Lung (tissue), 17 donors: ENCODE measurements at places on chromosomes 7 and 10. TPM values are rescaled to one million over a fixed set of nuclear protein-coding genes. Genes with fewer than 3 reads are reported as not detected.

The SEC23IP gene
- 17.0 TPM for polyA plus RNA-seq

The LGI1 gene
- polyA plus RNA-seq = not detected

DNA sequence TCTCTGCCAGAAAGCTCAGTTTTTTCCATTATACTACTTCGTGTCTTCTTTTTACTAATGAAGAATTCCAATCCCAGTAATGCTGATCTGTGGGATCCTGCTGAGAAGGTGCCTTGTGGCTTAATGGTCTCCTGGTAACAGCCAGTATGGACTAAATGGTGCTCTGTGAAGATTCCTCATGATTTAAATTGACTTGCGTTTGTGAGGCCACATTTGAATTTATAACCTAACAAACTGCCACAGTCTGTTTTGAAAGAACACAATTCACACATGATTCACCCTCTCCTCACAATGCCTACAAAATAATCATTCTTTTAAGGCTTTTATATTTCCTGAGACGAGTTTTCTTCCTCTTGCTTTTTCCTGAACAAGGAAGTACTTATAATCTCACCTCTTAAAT is 140.0 kb downstream of the MBL2 start:
- no peak overlapping the region for H3K27ac ChIP-seq
- H3K4me3 ChIP-seq = no peak overlapping the region
- no peaks in the 10 kb centered on the region for H3K27me3 ChIP-seq

- H3K27me3 ChIP-seq = peaks cover 2% of the 10 kb centered on the region
- no peak overlapping the region for H3K27ac ChIP-seq
- no peak for DNase-seq
- no peaks in the 10 kb centered on the region for H3K36me3 ChIP-seq
These were observed 303.8 kb downstream of the KCNMA1 start for GRCh38 chr10:77333610-77334340.

DNA sequence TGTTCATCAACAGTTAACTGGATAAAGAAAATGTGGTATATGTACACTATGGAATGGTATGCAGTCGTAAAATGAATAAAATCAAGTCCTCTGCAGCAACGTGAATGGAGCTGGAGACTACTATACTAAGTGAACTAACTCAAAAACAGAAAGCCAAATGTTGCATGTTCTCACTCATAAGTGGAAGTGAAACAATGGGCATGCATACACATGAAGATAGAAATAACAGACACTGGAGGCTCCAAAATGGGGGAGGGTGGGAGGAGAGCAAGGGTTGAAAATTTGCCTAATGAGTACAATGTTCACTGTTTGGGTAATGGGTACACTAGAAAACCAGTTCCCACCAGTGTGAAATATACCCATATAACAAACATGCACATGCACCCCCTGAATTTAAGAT is 179.5 kb downstream of the ZWINT start:
- H3K27ac ChIP-seq = no peak overlapping the region
- no peaks in the 10 kb centered on the region for H3K36me3 ChIP-seq
- no peak for DNase-seq
- no peaks in the 10 kb centered on the region for H3K4me1 ChIP-seq
- no peak overlapping the region for H3K4me3 ChIP-seq
- no peaks in the 10 kb centered on the region for H3K27me3 ChIP-seq

The SPDYE6 gene
- polyA plus RNA-seq = 0.08 TPM

- H3K27me3 ChIP-seq = no peaks in the 10 kb centered on the region
- H3K36me3 ChIP-seq = peaks cover 6% of the 10 kb centered on the region
- peak; percentile 67 for DNase-seq
- no peaks in the 10 kb centered on the region for H3K4me1 ChIP-seq
- H3K4me3 ChIP-seq = peak overlapping the region; percentile 83
These were observed 933 bp downstream of the MDFIC start for GRCh38 chr7:114922652-114923402.

- no peaks in the 10 kb centered on the region for H3K4me1 ChIP-seq
- no peak for DNase-seq
- H3K4me3 ChIP-seq = no peak overlapping the region
- H3K27me3 ChIP-seq = no peaks in the 10 kb centered on the region
- no peak overlapping the region for H3K27ac ChIP-seq
These were observed 48.6 kb downstream of the NCAPG2 start for GRCh38 chr7:158655931-158656441.

DNA sequence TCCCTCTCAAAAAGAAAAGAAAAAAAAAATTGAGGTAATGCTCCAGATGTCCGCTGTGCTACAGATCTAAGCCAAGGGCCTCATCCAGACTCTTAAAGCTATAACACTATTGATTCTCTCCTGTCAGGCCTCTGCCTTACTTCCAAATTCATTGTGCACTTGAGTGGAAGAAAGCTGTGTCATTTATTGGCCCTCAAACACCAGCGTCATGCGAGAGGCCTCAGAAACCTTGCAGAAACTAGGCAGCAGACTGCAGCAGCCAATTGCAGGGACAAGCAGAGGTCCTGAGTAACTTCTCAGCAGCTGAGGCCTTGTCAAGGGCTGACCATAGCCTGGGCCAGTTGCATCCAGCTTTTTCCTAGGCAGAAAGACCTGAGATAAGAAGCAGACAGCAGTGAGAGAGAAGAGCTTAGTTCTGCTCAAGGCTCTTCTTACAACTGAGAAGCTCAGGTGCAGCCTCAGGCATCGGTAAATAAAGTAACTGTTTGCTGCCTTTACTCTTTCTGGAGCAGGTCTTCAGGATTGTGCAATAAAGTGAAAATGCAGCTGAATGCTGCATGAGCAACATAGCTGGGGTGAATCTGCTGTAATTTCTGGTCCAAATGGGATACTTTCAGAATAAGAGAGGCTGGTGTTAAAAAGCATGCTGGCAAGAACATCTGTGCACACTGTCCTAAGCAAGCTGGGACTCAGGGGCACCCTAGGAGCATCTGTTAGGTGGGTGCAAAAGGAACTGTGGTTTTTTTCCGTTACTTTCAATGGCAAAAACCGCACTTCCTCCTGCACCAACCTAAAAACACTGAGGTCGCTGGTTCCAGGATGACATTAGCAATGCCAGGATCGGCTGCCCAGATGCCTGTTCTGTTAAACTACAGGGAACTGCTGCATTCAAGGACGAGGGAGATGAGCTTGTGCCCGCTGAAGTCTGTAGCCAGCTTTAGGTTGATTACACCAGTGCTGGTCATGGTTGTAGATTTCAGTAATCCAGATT is 181.8 kb upstream of the PFKP start:
- H3K4me3 ChIP-seq = no peak overlapping the region
- no peaks in the 10 kb centered on the region for H3K4me1 ChIP-seq
- H3K27ac ChIP-seq = no peak overlapping the region
- H3K27me3 ChIP-seq = no peaks in the 10 kb centered on the region

The MSMB gene
- polyA plus RNA-seq = 18.5 TPM

- no peaks in the 10 kb centered on the region for H3K4me1 ChIP-seq
- no peak overlapping the region for H3K4me3 ChIP-seq
- no peak overlapping the region for H3K27ac ChIP-seq
- no peaks in the 10 kb centered on the region for H3K27me3 ChIP-seq
- no peak for DNase-seq
These were observed 76.5 kb upstream of the ITPRID1 start for GRCh38 chr7:31437250-31437865.

DNA sequence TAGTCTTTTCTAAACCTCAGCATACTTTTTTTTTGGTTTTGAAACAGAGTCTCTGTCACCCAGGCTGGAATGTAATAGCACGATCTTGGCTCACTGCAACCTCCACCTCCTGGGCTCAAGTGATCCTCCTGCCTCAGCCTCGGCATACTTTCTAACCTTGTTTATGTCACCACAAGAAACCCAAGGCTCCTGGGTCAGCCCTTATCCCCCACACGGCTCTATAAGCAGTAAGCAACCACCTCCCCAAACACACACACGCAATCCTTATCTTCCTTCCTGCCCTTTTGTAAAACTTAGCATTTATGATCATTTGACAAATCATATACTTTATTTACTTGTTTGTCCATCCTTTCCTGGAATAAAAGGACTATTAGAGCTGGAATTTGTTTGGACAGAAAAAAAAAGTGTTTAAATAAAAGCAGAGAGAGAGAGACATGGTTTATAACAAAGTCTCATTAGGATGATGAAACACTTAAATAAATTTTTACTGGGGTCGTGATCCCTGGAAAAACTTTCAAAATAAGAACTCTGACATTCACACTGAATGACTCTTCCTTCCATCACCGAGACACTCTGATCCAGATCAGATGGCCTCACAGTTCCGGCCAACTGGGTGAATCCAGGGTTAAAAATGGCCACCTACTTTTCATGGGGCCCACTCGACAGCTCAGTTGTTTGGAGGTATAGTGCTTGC is 72.7 kb upstream of the PIK3CG start:
- no peak for DNase-seq
- no peaks in the 10 kb centered on the region for H3K27me3 ChIP-seq
- no peaks in the 10 kb centered on the region for H3K36me3 ChIP-seq
- no peak overlapping the region for H3K27ac ChIP-seq

DNA sequence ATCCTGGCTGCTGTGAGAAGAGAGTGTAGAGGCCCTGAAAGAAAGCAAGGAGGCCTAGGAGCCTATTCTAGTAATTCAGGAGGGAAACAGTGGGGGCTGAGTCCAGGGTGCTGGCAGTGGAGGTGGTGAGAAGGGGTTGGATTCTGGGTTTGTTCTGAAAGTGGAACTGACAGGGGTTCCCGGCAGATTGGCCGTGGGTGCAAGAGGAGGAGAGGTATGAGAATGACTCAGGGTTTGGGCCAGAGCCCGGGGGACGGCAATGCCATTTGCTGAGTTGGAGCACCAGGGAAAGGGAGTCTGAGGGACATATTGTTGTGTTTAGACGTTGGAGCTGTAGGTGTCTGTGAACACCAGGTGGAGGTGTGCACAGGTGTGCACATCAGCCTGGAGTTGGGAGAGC is 38.5 kb downstream of the NPTX2 start:
- DNase-seq = no peak
- no peaks in the 10 kb centered on the region for H3K27me3 ChIP-seq
- no peaks in the 10 kb centered on the region for H3K4me1 ChIP-seq
- no peaks in the 10 kb centered on the region for H3K36me3 ChIP-seq

The GIMAP1 gene
- polyA plus RNA-seq = 10.0 TPM

DNA sequence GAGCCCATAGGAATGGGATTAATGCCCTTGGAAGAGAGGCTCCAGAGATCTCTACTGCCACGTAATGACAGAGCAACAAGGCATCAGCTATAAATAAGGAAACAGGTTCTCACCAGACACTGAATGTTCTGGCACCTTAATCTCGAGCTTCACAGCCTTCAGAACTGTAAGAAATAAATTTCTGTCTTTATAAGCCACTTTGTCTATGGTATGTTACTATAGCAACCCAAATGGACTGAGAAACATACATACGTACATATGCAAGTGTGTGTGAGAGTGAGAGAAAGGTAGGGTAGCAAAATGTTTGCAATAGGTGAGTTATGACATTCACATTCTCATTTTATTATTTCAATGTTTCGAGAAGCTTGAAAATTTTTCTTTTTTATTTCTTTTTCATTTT is 22.1 kb upstream of the HTR5A start:
- no peak overlapping the region for H3K27ac ChIP-seq
- H3K36me3 ChIP-seq = no peaks in the 10 kb centered on the region
- DNase-seq = no peak
- H3K4me1 ChIP-seq = no peaks in the 10 kb centered on the region

DNA sequence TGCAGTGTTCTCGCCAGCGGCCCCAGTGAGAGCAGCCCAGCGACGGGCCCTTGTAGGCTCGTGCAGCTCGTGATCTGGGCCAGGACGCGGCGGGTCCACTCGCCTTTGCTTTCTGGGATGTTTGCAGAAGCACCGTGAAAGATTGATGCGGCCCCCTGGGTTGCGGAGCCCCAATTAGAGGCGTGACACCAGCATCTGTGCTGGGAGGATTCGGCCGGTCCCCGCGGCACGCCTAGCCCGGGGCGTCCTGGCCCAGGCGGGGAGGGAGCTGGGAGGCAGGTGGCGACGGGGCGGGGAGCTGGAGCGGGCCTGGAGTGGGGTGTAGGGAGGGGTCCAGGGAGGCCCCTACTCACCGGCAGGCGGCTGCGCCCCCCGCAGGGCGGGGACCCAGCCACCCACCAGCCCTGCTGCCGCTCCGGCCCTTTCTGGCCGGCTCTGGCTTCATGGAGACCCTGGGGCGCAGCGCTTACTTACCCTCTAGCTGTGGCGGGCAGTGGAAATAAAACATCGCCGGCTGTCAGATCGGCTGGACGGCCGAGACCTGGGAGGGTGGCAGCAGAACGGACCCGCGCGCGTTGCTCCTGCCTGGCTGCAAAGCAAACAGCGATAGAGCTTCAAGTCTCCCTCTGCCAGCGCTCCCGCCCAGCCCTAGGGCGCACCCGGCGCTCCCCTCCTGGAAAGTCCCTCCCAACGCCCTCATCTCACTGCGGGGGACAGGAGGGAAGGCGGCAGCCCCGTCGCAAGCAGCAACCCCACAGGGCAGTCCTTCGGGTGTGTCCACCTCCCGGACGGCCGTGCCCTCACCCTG is 752 bp downstream of the DRGX start:
- H3K27me3 ChIP-seq = peaks cover 92% of the 10 kb centered on the region
- no peak overlapping the region for H3K4me3 ChIP-seq
- no peak for DNase-seq

GRCh38 chr10:114604357-114605130 is 53.5 kb downstream of the ABLIM1 start:
- peak overlapping the region; percentile 87 for H3K27ac ChIP-seq
- peaks cover 2% of the 10 kb centered on the region for H3K4me1 ChIP-seq

The SFXN3 gene
- 40.2 TPM for polyA plus RNA-seq

DNA sequence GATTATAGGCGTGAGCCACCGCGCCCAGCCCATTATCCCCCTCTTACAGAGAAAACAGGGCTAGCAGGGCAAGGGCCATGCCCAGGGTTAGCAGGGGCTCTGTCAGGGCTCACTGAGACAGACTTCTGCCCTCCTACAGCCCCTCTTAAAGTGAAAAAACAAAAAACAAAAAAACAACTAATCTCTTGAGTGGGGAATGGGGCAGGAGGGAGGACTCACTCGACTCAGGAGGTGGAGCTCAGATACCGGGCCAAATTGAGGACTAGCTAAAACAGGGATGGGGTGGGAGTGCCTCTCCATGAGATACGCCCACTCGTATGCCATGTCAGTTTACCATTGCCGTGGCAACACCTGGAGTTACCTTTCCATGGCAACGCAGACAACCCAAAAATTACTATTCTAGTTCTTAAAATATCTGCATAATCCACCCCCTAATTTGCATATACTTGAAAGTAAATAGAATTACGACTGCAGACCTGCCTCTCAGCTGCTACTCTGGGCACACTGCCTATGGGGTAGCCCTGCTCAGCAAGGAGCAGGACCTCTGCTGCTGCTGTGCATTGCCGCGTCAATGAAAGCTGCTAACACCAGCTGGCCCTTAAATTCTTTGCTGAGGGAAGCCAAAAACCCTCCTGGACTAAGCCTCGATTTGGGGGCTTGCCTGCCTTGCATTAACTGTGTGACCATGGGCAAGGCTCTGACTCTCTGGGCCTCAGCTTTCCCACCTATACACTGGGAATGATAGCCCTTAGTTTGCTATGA is 13.4 kb downstream of the SSC4D start:
- no peak overlapping the region for H3K4me3 ChIP-seq
- no peak overlapping the region for H3K27ac ChIP-seq
- peak; percentile 80 for DNase-seq
- H3K27me3 ChIP-seq = no peaks in the 10 kb centered on the region

The MYL10 gene
- not detected for polyA plus RNA-seq
